ENCODE measurements at places on chromosomes 16 and 17. TPM values are rescaled to one million over a fixed set of nuclear protein-coding genes. Genes with fewer than 3 reads are reported as not detected.

DNA sequence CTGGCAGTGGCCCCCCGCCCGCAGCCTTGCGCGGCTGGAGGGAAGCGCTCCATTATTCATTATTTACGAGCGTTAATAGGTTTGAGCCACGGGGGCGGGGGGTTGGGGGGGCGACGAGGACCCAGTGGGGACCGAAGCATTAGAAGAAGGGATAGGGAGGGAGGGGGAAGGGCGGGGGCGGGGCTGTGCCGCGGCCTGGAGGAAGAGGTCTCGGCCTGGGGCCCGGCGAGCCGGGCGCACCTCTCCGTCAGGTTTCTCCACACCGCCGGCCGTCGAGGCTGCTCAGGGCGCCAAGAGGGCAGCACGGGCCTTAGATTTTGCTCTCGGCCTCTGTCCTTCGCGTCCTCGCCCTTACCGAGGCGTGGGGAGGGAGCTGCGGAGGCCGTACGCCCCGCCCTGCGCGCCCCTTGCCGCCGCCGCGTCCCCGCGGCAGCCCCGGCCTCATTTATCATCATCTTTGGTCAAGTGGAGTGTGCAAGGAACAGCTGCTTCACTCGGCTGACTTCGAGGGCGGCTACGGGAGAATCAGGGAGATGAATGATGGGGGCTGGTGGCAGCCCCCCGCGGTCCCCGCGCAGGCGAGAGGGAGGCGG, 54.2 kb downstream of the SREBF1 start:
- H3K4me1 ChIP-seq, result peaks cover 87% of the 10 kb centered on the region
- peak overlapping the region; percentile 61 for H3K4me3 ChIP-seq
- DNase-seq, result no peak
- H3K27me3 ChIP-seq, result no peaks in the 10 kb centered on the region
- no peaks in the 10 kb centered on the region for H3K36me3 ChIP-seq

- H3K4me1 ChIP-seq, result peaks cover 74% of the 10 kb centered on the region
- peaks cover 11% of the 10 kb centered on the region for H3K36me3 ChIP-seq
- H3K4me3 ChIP-seq, result no peak overlapping the region
Observed at GRCh38 chr16:84740596-84741116, 40.9 kb downstream of the USP10 start.

- no peaks in the 10 kb centered on the region for H3K36me3 ChIP-seq
- no peak overlapping the region for H3K27ac ChIP-seq
- H3K4me1 ChIP-seq, result no peaks in the 10 kb centered on the region
Observed at GRCh38 chr16:83887564-83887963, 11.4 kb upstream of the MLYCD start.

The C17orf113 gene
- total RNA-seq, result 0.83 TPM

- no peaks in the 10 kb centered on the region for H3K36me3 ChIP-seq
- no peaks in the 10 kb centered on the region for H3K4me1 ChIP-seq
- DNase-seq, result no peak
- no peaks in the 10 kb centered on the region for H3K27me3 ChIP-seq
- no peak overlapping the region for H3K4me3 ChIP-seq
Observed at GRCh38 chr17:55625521-55625920, 97.1 kb downstream of the TMEM100 start.

DNA sequence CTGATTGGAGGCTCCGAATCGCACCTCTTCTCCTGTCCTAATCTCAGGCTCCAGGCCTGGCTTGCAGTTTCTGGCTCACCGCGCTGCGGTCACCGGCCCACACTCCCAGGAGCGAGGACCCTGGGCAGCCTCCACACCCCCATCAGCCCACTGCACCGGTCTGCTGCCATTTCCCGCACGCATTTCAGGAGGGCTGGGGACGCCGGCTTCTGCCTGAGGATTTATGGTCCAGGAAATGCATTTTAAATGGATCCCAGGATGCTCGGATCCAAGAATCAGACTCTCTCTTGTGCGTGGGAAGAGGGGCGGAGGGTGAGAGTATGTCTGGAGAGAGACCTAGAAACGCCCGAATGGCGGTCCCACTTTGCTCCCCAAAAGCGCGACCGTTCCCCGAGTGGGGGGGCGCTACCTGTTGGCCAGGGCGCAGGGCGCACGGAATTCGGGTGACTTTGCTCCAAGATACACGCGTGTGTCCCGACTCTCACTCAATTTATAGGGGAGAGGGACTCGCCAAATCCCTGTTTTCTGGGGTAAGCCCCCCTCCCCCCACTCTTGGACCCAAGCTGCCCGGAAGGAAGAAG, 817 bp upstream of the JPH3 start:
- DNase-seq, result no peak
- peaks cover 18% of the 10 kb centered on the region for H3K4me1 ChIP-seq
- no peak overlapping the region for H3K27ac ChIP-seq
- no peaks in the 10 kb centered on the region for H3K36me3 ChIP-seq
- no peak overlapping the region for H3K4me3 ChIP-seq
- peaks cover 89% of the 10 kb centered on the region for H3K27me3 ChIP-seq

The TNFRSF17 gene
- not detected for total RNA-seq

GRCh38 chr17:70848785-70849184, 679.5 kb downstream of the KCNJ2 start:
- H3K36me3 ChIP-seq, result no peaks in the 10 kb centered on the region
- no peak overlapping the region for H3K4me3 ChIP-seq
- DNase-seq, result no peak
- H3K4me1 ChIP-seq, result no peaks in the 10 kb centered on the region

DNA sequence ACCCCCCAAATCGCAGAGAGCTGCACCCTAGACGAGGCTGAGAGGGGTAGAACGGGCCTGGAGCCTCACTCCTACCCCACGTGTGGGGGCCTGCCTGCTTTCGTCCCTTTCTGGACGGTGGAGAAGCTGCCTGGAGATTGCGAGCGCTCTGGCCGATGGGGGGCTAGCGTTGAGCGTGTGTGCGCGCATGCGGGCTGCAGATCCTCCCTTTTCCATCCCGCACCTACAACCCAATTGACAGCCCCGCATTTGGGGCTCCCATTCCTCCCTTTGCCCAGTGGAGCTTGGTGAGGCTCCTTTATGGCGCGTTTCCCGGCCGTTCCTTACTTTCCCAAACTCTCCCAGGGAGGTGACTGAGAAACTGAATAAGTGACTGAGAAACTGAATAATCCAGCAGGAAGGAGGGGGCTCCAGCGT, 907 bp upstream of the ESRP2 start:
- peak overlapping the region; percentile 75 for H3K4me3 ChIP-seq
- H3K27me3 ChIP-seq, result no peaks in the 10 kb centered on the region
- H3K27ac ChIP-seq, result peak overlapping the region; percentile 89

All from esophagus muscularis mucosa (tissue), 4 donors.